ENCODE measurements at places on chromosomes 7 and 10.

- DNase-seq, result no peak
Measured at GRCh38 chr7:154183946-154184345, 131.7 kb downstream of the DPP6 start.

DNA sequence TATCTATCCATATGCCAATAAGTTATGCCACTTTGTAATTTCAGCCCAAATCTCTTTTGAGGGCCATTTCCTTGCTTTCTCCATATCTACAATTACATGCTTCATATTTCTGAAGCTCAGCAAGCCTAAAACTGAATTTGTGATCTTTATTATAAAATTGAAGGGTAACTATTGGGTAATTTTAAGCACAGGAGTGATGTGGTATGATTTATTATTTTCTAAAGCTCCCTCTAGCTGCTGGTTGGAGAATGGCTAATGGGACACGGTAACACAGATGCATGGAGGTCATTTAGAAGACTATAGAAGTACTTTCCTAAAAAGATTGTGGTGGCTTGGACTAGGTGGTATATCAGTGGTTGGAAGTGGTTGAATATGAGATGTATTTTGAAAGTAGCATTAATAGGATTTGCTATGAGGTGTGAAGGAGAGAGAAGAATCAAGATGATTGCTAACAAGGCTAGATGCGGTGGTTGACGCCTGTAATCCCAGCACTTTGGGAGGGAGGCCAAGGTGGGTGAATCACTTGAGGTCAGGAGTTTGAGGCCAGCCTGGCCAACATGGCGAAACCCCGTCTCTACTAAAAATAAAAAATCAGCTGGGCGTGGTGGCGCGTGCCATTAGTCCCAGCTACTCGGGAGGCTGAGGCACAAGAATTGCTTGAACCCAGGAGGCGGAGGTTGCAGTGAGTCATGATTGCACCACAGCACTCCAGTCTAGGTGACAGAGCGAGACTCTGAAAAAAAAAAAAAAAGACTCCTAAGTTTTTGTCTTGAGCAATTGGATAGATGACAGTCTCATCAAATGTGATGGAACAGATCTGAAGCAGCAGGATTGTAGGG lies 13.9 kb downstream of the KLHDC10 start:
- peak; percentile 37 for DNase-seq

- no peak for DNase-seq
Measured at GRCh38 chr7:142887282-142888015, 1.9 kb upstream of the TRPV6 start.

GRCh38 chr7:27198138-27198841 lies 1.6 kb downstream of the HOXA13 start:
- no peak for DNase-seq

GRCh38 chr10:77350711-77351119 lies 286.9 kb downstream of the KCNMA1 start:
- peak; percentile 5 for DNase-seq

- no peak for DNase-seq
Measured at GRCh38 chr7:50956522-50957155, 173.9 kb upstream of the GRB10 start.

Measured in erythroblast (primary cell).